ENCODE measurements at places on chromosomes 7 and 10.

- no peak for DNase-seq
These were observed 143.7 kb downstream of the PTPN20 start for GRCh38 chr10:47054974-47055373.

DNA sequence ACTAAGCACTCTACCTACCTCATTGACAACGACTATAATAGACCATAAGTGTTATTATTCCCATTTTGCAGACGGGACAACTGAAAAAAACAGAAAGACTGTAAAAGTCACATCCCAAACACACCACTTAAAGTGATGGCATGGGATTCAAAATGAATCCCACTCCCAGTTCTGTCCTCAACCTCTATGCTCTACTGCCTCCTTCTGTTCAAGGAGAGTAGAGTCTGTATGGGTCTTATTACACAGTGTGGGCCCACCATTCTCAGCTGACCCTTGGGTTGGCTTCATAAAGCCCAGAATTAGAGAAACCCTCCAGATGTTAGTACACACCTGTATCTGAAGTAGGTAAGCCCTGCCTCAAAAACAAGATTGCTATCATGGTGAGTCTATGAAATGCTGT lies 102.2 kb downstream of the GRM8 start:
- DNase-seq: no peak

- DNase-seq: no peak
These were observed 43.8 kb downstream of the SP8 start for GRCh38 chr7:20742913-20743312.

DNA sequence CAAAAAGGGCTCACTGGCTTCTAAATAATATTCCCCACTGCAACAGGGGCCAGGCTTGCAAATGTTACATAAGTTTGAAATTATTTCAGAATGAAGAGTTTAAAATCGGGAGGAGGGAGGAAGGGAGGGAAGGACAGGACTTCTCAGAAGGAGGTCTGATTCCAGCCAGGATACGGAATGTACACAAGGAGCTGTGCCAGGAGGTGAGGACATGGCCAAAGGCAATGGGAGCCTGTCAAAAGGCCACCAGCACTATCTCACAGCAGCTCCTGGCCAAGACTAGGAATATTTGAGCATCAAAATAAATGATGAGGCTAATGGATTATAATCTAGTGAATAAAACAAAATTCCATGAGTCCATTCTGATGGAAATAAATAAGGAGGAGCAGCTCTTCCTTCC lies 18.6 kb upstream of the DRGX start:
- no peak for DNase-seq

DNA sequence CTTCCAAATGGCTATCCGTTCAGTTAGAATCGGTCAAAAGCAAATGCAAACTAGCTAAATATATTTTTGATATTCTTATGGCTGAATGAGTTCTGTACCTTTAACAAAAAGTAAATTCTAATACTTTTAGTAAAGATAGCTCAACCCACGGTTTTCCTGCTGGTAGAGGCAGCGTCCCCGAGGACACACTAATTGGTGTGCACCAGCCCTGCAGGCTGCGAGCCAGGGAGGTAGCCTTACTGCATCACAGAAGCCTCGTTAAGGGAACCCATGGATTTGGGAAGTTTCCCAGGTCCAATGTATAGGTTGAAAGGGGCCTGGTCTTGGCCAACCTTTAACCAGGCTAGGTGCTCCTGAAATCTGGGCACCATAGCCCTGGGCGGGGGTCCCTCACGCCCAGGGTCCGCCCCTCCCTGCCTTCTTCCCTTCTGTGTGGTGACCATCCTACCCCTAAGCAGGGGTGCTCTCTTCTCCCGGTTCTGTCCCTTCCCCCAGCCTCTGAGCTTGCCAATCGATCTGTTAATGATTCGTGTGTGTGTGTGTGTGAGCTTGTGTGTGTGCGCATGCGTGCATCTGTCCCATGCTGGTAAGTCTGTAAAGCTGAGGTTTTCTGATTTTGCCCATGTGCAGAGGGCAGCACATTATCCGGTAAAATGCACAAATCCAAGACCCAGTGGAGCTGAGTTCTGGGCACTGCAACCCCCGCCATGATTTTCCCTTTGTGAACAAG lies 191.7 kb downstream of the TCERG1L start:
- no peak for DNase-seq

DNA sequence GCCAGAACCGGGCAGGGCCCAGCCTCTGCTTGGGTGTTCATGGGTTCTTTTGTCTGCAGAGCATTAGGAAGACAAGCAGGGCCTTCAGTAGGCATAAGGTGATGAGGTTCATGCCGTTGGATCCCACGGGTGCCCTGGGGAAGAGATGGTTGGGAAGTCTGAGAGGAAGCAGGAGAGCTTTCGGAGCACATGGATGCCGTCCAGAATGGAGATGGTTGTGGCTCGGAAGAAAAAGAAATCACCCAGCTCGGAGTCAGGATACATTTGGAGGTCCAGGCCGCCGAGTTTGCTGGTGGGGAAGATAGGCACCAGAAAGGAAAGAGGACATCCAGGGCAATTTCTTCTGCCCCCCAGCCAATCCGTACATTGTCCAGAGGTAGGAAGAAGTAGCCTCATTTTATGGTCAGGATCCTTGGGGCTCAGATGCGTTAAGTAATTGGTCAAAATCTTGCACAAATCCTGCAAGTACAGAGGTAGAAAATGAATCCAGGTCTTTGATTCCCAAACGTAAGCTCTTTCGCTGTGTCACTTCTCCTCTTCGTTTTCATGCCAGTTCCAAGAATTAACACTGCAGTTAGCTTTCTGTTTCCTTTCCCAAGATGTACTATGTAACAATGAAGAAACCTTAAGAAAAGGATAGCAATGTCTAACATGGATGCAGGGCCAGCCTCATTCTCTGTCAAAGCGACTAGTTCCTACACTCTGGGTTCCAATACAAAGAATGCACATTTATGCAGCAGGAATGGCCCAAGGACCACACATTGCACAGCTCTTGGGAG lies 147.8 kb upstream of the KLF6 start:
- no peak for DNase-seq

- no peak for DNase-seq
These were observed 4.7 kb upstream of the ARPC1B start for GRCh38 chr7:99369767-99370391.

- DNase-seq: no peak
These were observed 452.0 kb upstream of the FZD8 start for GRCh38 chr10:36094096-36094495.

DNA sequence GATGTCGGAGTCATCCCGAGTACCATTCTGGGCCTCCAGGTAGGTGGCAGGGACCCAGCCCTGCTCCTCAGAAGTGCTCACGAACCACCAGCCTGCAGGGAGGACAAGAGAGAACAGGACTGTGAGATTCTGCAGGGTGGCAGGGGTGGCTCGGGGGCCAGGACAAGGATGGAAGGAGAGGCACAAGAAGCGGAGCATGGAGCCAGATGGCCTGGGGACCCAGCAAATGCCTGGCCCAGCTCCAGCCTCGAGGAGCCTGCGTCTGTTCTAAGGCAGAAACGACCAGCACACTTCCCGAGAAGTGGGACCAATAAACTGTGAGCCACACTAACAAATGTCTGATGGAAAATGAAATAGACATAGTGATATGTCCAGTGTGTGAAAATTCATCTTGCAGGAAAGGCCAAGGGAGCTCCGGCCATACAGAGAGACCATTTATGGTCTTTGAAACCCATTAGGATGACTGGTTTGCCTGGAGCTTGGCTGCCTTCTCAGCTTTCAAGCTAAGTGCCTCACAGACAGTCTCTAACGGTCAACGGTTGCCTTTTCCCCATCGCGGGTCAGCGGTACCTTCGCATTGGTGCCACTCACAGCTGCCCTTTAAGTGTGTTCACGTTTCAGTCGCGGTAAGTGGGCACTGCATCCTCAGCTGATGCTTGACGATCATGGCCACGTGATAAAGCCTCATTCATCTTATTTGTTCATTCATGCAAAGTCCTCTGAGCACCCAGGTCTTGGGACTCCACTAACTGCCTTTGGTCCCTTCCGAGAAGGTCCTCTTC lies 133.8 kb downstream of the NEURL1 start:
- no peak for DNase-seq

GRCh38 chr7:66105263-66105748 lies 9.3 kb upstream of the CRCP start:
- no peak for DNase-seq

- no peak for DNase-seq
These were observed 64.8 kb downstream of the MRC1 start for GRCh38 chr10:17873946-17874345.

- no peak for DNase-seq
These were observed 62.3 kb downstream of the CH25H start for GRCh38 chr10:89144836-89145235.

DNA sequence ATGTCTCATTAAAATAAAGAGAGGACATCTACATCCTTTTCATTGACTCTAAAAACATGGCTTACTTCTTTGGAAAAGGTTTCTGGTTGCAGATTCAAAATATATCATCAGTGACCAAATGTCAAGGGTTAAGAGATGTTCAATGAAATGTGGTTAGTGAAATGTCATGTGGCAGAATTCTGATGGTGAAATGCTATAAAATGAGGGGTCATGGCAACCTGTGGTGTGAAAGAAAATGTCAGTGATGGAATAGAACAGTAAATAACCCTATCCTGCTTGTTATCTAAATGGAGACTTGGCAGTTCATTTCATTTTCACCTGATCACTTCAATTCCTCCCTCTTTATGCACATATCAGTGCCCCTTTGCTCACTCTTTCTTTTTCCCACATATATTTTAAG lies 79.4 kb downstream of the TFPI2 start:
- DNase-seq: no peak

DNA sequence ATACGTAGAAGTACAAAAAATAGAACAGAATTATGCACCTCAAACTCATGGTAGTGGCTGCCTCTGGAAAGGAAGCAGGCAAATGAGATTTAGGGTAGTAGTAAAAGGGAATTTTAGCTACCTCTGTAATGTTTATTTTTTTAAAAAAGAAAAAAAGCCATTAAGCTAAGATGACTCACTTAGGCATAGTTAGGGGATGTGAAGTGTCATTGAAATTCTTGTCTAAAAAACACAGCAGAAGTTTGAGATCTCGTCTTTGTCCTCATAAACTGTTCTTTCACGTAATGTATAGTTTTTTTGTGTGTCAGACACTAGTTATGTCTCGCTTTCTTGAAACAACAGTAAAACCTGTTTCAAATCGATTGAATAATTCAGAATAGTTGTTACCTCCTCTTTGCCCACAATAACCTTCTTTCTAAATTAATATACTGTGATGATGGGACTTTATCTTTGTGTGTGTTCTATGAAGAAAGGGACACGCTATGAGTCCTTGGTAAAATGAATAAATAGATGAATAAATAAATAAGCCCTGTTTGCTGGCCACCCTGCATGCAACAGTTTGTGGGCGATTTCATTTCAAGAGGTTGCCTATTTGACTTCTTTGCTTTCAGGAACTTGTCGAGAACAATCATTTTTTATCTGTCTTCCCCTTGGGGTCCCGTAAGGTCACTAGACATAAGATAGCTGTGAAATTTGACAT lies 14.5 kb upstream of the FBXW4 start:
- DNase-seq: no peak

- no peak for DNase-seq
These were observed 81.7 kb downstream of the CSTF2T start for GRCh38 chr10:51617576-51618235.

GRCh38 chr7:114819616-114820362 lies 102.1 kb upstream of the MDFIC start:
- no peak for DNase-seq

GRCh38 chr7:43444711-43445578 lies 138.0 kb upstream of the STK17A start:
- no peak for DNase-seq

DNA sequence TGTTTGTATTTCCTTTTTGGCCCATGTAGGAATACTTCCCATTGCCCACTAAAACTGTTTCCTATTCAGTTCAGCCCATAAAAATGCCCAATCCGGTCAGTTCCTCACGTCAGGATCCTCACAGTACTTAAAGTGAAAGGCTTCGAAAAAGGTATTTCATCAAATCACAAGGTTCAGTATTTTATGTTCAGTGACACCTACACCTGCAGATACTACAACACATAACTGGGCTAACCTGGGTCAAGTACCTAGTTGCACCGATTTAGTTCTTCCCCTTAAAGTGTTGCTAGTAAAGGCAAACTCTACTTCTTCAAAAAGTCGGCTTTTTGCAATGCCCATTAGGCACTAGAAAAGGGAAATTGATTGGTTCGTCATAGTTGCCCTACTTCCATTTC lies 1.1 kb downstream of the SNX13 start:
- peak; percentile 18 for DNase-seq

- DNase-seq: no peak
These were observed 752 bp downstream of the DRGX start for GRCh38 chr10:49394933-49395740.

Data from CD4-positive, alpha-beta T cell treated with Interleukin-17A for 1 hour (primary cell).